Hematopoietic multipotent progenitor cell (in vitro differentiated cells): ENCODE measurements at places on chromosomes 7 and 10.
A peak's percentile ranks its signal among the peaks of the same experiment; 100 is the strongest.

- DNase-seq = no peak
These were observed 24.6 kb downstream of the C7orf33 start for GRCh38 chr7:148615085-148615730.

- DNase-seq = no peak
These were observed 110.3 kb downstream of the ZNF248 start for GRCh38 chr10:37747081-37747480.

DNA sequence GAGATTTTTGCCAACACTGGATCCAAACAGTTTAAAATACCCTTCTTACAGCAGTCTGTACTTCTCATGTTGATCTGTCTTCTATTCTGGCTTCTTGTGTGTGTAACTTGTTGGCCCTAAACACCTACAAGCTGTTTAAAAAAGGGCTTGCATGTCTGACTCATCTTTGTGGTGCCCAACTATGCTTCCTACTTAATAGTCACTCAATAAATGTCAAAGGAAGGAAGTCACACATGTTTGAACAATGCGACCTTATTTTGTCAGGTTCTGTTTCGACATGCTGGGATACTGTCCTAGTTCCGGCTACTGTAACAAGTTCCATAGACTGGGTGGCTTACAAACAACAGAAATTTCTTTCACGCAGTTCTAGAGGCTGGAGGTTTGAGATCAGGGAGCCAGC, 9.4 kb upstream of the GRK5 start:
- no peak for DNase-seq

DNA sequence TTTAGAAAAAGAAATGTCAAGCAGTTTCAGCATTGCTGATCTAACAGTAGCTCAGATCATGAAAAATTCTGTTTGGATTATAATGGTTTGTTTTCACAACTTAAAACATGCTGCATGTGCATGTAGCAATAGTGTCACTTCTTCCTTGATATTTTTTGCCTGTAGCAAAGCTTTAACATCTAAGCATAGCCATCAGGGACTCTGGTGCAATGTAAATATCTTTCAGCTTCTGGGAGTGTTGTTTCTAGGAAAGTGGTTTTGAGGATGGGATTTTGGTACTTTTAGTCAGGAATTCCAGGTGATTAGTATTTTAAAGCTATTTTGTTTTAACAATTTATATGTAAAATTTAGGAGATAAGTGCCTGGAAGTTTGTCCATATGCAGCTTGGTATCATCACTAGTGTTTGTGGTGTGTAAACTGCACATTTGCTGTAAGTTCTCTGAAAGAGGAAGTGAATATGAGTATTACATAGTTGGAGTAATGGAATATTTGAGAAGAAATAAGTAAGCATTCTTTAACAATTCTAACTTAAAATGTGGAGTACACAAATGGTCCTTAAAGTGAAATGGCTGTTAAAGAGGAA, 1.9 kb downstream of the RSBN1L start:
- no peak for DNase-seq

GRCh38 chr7:150847536-150847935, 4.8 kb upstream of the AOC1 start:
- no peak for DNase-seq

- DNase-seq = peak; percentile 40
These were observed 9.1 kb downstream of the CREB3L2 start for GRCh38 chr7:137992550-137993394.

DNA sequence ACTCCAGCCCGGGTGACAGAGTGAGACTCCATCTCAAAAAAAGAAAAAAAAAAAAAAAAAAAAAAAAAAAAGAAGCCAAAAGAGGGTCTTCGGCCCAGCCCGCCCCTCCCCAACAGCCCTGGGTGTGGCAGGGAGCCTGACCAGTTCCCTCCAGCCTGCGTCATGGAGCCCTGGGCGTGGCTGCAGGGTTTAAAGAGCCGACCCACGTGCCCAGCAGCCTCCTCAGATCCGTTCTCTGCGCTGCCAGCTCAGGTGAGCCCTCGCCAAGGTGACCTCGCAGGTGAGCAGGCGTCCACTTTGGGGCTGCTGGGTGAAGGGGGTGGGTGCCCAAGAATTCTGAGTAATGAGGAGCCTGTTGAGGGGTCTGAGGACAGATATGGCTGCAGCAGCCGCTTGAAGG, at the start of gene FXYD4:
Gene FXYD4, plus strand, starts transcription at position 219 of the 400 bp plus-strand sequence. CDS start 2,111 bp downstream, outside the sequence.
- DNase-seq = no peak

- DNase-seq = peak; percentile 39
These were observed 222.1 kb downstream of the GLI3 start for GRCh38 chr7:42014625-42015618.

DNA sequence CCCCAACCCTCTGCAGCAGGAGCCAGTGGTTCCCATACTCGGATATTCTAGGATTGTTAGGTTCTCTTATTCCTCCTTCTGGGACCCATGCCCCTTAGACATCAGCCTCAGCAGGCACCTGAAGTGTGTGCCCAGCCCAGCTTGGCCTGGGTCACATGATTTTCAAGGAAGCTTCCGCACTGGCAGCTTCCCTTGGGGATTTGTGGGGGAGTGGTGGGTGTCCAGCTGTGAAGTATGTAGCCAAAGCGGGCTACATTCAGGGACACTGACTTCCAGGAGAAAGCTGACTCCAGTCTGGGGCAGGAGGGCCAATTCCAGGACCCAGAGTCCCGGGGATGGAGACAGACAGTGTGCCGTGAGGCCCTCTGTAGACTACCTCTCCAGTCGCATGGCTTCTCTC, 1.3 kb downstream of the LDB1 start:
- DNase-seq = no peak

DNA sequence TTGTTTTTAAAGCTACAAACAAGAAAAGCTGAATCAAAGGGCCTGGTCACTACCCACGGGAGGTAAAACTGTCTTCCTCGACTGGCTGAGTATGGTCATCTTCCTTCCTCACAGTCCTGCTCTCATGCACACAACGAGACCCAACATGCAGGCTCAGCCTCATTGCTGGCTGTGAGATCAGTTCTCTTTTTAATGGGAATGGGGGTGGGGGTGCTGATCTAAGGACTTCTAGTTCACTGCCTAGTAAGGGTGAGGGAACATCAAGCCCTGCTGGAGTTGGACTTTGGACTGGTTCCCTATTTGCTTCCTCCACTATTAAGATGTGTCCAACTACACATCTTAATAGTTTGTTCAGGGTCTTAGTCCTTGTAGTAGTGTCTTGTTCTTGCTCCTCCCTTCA, 48.2 kb downstream of the ABCB4 start:
- DNase-seq = no peak

DNA sequence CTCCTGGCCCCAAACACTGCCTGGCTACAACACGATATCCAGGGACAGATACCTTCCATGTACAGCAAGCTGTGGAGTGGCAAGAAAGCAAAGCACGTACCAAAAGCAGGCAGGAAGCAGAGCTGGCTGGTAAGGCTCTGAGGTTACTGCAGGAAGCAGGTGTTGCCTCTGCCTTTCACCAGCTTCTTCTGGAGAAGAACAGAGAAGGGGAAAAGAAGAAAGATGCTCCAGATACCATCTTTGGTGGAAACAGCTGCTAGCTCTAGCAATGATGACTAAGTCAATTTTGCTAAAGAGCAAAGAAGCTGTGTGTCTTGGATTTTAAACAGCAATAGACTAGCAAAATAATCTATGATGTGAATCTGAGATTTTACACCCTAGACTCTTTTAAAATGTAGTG, 34.9 kb upstream of the PRSS1 start:
- no peak for DNase-seq

DNA sequence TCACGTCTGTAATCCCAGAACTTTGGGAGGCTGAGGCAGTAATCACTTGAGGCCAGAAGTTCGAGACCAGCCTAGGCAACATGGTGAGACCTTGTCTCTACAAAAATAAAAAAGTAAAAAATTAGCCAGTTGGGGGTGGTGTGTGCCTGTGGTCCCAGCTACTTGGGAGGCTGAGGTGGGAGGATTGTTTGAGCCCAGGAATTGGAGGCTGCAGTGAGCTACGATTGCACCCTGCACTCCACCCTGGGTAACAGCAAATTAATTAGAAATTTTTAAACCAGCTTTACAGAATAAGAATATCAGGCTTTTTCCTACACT, 136.0 kb downstream of the EPC1 start:
- no peak for DNase-seq

- no peak for DNase-seq
These were observed 335.3 kb downstream of the SUGCT start for GRCh38 chr7:40470091-40470592.

- no peak for DNase-seq
These were observed 60.7 kb downstream of the DGKB start for GRCh38 chr7:14841869-14842268.

- no peak for DNase-seq
These were observed 42.5 kb downstream of the FAM13C start for GRCh38 chr10:59319854-59320253.

DNA sequence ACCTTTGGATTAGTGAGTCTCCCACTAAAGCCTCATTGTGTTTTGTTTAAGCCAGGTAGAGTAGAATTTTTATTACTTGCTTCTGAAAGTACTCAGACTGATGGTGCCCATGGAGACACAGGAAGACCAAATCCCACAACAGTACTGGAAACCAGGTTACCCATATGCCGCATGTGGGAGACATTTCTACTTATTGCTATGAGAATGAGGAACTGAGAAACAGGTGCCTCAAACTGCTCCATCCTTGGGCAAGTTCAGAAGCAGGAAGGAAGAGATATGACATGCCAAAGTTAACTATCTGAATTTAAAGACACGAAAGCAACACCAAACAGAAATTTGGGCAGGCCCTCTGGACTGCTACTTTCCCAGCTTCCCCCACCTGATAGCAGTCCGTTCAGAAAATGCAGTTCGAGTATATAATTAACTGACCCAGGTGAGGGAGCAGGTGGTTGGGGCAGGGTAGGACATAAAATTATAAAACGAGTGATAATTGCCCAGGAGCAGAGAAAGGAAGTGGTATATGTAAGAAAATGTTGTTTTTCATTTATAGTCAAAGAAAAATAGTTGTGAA, 382.3 kb upstream of the MTPN start:
- DNase-seq = no peak

- DNase-seq = peak; percentile 71
These were observed 361 bp upstream of the PLXDC2 start for GRCh38 chr10:19815731-19816410.

DNA sequence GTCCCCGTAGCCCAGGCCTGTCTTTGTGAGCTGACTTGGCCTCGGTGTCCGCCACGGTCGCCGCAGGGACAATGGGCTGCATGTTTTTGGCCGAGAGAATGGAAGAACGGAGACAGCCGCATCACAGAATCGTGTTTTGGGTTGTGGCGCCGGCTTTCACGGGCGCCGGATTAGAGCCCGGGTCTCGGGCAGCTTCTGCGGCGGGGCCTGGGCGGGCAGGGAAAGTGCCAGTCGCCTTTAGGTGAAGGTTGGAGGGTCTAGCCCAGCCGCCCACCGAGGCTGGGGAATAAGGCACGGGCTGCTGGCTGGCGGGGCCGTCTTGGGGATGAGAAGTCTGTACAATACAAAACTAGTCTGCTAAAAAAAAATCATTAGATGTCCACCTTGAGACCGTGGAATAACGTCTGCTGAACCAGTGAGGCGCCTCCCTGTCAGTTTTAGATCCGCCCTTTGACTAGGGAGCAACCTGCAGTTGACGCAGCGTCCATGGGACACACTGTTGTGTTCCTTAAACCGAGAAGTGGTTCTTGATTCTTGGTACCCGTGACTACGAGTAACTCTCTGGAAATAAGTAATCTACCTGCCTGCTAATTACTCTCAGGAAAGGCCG, 577 bp downstream of the DNAJB9 start:
- DNase-seq = peak; percentile 23

DNA sequence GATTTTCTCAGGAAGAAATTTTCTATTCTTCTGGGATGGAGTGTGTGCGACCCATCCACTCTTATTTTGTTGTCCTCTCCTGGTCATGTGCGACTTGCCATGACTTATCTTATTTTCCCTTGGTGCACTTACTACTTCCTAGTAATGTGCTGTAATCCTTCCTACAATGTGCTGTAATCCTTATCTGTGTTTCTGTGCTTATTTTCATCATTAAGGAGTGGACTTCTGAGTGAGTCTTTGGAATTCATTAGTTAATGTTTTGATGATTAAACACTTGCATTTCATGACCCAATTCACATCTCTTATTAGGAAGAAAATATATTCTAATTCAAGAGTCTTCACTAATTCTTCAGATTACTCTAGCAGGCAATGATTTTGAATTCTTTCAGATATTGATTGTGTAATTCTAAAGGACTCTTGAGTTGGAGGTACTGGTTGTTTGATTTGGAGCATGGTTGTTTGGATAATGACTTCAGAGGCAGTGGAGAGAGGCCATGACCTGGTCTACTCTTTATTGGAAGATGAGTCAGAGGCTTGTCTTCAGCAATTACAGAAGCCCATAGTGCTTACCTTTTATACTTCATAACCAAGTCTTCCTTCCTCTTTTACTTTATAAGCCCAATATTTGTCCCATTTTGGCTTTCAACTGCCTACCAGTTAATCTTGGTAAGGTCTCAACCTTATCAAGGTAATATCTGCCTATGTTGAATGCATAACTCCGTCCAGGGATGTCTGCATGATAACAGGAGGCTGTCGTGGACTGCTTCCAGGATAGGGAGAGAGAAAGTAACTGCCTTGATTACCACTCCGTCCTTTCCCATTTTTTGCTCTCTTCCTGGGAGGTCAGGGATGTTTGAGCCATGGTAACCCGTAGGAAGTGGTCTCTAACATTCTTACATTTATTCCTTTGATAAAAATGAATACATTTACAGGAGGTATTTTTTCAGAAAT, 278.3 kb upstream of the SP8 start:
- no peak for DNase-seq

DNA sequence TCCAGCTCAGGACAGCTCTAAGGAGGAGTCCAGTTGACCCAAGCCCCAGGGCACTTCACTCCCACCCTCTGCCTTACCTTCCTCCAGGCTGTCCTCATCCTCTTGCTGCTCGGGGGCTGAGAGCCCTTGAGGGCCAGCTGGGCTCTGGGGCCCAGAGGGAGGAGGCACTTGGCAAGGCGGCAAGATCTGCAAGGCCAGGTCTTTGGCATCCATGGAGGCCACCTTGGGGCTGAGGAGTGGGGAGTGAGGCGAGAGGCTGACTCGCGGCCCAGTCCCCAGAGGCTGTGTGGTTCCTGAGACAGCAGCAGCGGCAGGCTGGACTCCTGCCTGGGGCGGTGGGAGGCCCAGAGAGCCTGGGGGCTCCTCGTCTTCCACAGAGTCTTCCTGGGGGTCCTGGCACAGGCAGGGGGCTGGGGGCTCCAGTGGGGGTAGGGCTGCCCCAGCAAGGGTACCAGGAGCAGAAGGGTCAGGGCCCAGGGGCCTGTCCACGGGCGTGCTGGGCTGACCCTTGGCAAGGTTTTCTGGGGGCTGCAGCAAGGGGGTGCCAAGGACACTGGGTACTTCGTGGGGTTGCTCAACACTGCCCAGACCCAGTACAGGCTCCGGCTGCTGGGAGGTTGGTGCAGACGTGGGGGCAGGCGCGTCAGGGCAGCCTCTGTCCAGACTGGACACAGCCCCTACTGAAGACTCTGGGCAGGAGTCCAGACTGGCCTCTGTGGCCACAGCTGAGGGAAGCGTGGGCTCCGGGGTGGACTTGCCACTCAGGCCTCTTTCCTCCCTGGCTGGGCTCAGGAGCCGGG, 6.5 kb downstream of the NACAD start:
- no peak for DNase-seq

DNA sequence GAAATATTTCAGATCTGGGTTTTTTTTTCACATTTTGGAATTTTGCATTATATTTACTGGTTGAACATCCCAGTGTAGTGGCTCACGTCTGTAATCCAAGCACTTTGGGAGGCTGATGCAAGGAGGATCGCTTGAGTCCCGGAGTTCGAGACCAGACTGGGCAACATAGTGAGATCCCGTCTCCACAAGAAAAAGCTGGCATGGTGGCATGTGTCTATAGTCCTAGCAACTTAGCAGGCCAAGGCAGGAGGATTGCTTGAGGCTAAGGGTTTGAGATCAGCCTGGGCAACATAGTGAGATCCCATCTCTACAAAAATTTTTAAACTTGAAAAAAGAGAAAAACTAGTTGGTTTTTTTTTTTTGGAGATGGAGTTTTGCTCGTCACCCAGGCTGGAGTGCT, 6.0 kb downstream of the RFC2 start:
- DNase-seq = no peak
